Germinal center (tissue), 1 donor: ENCODE measurements at places on chromosomes 12 and 14.

GRCh38 chr14:102717276-102717675, 60.0 kb upstream of the TRAF3 start:
- DNase-seq, result no peak

DNA sequence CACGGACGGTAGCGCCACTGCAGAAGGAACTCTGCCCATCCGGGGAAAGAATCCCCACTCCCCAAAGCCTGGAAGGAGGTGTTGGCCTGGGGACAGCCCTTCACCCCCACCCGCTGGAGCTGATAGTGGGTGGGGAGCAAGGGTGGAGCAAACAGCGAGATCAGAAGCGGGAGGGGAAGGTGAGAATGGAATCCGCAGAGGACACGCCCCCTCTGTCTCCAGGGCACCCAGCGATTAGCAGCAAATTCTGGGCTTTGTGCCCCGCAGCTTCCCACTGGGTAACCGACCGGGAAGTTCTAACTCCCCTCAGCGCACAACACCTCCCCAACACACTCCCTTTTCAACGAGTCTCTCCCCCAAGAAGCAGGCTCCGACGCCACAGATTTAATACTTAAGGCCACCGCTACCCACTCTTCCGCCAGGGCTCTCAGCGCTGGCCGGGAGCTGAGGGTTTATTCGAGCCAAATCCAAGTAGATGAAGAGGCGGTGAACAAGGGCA, 1.4 kb downstream of the SLC25A29 start:
- no peak for DNase-seq

DNA sequence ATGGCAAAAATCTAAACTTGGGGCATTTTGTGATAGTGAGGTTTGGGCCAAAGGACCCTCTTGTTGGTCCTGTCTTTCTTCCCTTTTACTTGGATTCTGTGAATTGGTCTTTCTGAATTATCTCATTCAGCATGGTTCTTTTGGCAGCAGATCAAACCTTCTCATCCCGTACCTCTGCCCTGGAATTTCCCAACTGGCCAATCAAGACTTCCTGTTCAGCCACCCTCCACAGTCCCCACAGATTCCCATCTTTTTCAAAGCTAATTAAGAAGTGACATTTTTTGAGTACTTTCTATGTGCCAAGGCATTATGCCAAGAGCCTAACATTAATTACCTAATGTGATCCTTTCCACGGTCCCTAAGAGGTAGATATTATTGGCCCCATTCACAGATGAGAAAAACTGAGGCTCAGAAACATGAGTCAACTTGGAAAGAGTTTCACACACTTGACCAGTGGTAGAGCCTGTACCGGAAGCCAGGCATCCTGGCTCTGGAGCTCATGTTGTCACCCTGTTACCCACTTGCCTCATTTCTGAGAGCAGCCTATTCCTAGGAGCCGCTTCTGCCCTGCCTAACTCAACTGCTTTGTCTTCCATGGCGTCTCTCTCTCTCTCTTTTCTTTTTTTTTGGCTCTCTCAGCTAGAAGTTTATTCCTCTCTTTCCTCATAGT, 135.9 kb downstream of the C12orf75 start:
- DNase-seq, result no peak

GRCh38 chr12:6771509-6772330, 600 bp upstream of the LAG3 start:
- DNase-seq, result no peak

- DNase-seq, result no peak
Observed at GRCh38 chr12:59733200-59733599, 137.4 kb downstream of the SLC16A7 start.

DNA sequence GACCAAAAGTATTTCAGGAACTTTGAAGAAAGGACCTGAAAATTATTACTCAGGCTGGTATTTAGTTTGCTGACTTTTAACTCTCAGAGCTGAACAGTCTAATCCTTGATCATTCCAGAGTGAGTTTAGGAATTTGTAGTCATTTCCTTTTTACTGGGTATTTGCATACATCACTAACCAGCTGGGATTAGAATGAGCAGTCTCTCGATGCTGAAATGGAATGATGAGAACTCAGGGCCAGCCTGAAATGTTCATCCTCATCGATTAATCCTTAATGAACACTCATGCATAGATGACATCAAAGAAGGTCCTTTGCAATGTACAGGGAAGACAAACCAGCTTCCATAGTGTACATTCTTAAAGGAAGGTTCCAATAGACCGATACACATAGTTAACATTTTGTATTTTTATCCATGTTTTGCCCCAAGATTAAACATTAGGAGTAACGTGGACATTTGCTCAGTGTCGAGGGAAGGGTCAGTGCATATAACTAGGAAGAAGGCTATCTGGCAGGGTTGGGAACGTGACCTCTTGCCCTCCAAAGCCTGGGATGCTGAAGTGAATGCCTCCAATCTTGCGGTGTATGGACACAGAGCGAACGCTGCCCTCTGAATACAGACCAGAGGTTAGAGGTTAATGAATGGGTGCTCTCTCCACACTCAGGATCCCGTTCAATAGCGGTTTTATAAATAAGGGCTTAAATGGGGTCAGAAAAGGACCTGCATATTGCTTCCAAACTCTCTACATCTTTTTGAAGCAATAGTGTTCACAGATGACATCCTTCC, 14.5 kb downstream of the FBXL14 start:
- DNase-seq, result no peak

DNA sequence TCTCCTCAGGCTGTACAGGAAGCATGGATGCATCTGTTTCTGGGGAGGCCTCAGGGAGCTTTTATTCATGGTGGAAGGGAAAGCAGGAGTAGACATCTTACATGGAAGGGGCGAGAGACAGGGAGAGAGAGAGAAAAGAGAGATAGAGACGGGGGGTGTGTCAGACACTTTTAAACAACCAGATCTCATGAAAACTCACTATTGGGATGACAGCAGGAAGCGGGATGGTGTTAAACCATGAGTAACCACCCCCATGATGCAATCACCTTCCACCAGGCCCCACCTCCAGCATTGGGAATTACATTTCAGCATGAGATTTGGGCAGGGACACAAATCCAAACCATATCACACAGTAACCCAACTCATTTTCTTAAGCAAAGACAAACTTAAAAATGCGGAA, 110.0 kb upstream of the EEA1 start:
- no peak for DNase-seq

DNA sequence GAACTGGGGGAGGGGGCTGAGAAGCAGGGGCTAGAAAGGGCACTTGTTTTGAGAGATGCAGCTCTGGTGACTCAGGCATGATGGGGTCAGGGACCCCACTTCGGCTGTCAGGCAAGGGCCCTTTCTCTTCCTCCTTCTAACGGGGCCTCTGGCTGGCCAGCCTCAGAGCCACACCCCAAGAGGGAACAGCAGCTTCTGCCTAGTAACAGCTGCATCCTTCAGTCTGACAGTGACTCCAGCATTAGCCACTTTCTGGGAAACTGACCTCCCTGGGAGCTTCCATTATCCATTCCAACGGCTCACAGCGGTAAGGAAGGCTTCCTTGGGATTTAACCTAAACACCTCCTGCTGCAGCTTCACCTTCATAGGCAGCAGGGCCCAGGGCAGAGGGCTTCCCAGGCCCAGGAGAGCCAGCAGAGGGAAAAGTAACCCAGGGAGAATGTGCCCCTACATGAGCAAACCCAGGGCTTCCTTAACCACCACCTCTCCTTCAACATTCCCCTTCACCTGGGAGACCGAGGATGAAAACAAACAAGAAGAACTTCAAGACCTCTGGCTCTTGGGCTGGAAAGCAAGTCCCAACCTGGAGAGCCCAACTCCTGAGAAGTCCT, 2.7 kb downstream of the NCKAP5L start:
- DNase-seq, result no peak

DNA sequence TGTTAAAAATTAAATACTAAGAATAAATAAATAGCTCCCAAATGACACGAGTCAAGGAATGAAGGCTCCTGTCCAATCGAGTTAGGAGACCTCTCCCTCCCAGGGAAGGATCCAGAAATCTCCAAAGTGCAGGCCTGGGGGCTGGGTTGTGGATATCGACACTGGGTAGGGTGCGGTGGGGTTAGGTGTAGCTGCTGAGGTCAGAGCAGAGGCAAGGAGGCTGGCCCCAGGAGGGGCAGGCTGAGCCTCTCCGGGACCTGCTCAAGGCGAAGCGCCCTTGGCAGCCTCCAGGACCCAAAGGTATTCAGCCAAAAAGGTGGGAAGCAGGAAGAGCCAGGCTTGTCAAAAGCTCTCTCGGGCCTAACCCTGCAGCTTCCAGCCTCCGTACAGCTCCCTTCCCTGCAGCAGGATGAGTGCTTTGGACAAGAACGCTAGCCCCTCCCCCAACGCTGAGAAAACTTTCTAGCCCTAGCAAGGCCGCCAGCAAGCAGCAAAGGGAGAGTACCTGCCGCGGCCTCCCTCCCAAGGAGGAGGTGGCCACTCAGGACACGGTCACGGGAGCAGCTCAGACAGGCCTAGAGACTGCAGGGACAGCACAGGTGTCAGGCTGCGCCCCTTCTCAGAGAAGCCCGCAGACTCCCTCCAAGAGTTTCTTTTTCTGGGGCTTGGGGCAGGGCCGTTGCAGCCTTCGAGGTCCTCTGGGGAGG, 3.7 kb upstream of the PNMA1 start:
- no peak for DNase-seq

DNA sequence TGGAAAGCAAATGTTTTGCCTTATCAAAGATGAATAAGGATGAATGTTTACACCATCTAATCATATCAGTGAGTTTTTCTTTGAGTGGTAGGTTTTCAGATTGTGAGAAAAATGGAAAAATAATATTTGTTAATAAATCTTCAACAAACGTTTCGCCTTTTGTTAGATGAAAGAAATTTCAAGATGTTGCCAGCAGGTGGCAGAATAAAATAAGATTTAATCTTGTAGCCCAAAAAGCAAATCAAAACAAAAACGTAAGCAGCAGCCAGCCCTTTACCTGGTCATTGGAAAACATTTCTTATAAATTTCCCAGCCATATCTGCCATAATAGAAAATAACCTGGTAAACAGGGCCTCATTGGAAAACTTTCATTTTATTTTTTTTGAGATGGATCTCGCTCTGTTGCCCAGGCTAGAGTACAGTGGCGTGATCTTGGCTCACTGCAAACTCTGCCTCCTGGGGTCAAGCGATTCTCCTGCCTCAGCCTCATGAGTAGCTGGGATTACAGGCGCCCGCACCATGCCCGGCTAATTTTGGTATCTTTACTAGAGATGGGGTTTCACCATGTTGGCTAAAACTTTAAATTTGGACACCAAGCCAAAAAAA, 15.4 kb upstream of the TMEM120B start:
- peak; percentile 59 for DNase-seq

DNA sequence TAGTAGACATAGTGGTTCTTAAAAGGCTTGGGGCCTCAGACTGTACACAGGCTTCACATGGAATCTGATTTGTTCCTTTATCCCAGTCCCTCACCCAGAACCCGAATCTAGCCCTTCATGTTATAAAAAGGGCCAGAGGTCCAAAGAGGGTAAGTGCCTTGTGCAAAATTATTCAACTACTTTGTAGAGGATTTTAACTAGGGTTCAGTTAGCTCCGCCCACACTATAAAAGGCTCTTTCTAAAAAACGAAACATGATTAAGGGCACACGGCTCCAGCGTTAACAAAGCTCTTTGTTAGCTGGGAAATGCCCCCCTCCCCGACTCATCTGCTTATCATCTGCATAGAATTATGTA, 3.2 kb upstream of the SOCS2 start:
- no peak for DNase-seq

GRCh38 chr14:52877628-52878027, 73.2 kb downstream of the FERMT2 start:
- DNase-seq, result no peak

GRCh38 chr12:52604859-52605258, 3.6 kb upstream of the KRT72 start:
- DNase-seq, result no peak

- DNase-seq, result no peak
Observed at GRCh38 chr14:83085136-83085535, 1551.5 kb upstream of the SEL1L start.

DNA sequence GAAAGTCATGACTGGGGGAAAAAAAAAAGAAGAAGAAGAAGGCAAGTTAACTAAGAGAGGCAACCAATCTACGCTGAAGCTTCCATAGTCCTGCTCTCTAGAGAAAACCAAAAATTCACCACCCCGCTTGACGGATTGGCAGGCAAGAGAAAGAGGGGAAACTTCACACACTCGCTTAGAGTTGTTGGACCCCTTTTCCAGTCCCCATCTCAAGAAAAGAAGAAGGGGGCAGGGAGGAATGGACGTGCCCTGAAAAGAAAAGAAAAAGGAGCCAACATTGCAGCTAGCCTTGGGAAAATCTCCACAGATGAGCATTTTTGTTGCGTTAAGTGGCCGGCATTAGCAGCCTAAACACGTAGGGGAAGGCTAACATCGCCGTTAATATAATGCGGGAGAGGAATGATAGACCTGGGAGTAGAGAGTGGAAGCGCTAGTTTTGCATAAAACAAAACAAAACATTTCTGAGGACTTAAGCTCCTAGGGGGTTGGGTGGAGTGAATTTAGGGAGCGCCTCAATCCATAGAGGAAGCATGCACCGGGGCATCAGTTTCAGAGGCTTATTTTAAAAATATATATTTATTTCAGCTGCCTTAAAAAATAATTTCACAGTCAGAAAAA, 11.3 kb upstream of the FOXG1 start:
- DNase-seq, result no peak

GRCh38 chr12:75641031-75641780, 129.8 kb upstream of the KRR1 start:
- DNase-seq, result peak; percentile 44

DNA sequence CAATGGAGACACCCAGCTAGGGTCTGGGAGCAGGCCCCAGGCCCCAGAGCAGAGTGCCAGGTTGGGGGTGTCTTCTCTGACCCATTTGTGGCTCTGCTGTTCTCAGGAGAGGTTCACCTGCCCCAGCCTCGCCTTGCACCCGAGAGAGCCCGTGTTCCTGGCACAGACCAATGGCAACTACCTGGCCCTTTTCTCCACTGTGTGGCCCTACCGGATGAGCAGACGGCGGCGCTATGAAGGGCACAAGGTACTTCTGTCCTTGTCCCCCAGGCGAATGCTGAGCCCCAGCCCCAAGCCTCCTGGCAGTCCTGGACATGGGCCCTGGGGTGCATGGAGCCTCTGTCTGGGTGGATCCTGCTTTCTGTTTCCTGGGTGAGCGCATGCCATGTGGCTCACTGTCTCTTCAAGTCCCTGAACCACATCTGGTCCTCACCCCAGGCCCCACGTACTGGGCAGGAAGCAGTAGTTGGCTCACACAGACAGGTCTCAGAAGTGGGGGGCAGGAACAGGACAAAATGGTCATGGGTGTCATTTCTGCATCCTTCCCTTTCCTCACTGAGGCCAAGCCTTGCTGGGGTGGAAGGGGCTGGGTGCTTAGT, 58.2 kb downstream of the BEGAIN start:
- no peak for DNase-seq

DNA sequence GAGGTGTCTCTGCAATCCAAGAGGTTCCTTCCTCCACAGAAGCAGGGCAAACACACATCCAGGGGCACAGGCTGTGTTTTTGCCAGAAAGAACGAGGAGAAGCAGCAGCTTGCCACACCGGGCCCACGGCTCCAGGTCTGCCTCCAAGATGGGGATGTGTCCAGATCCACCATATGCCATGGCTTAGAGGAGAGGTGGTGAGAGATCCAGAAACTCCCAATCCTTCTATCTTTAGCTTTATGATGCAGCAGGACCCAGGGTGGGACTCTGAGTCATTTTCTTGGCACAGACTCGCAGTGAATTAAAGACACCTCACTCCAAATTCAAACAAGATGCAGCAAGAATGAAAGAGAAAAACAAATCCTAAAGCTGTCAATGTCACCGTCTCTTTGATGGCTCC, 481.4 kb upstream of the TMEM132C start:
- no peak for DNase-seq
